ENCODE measurements at places on chromosomes 12 and 14.
A peak's percentile ranks its signal among the peaks of the same experiment; 100 is the strongest.

DNA sequence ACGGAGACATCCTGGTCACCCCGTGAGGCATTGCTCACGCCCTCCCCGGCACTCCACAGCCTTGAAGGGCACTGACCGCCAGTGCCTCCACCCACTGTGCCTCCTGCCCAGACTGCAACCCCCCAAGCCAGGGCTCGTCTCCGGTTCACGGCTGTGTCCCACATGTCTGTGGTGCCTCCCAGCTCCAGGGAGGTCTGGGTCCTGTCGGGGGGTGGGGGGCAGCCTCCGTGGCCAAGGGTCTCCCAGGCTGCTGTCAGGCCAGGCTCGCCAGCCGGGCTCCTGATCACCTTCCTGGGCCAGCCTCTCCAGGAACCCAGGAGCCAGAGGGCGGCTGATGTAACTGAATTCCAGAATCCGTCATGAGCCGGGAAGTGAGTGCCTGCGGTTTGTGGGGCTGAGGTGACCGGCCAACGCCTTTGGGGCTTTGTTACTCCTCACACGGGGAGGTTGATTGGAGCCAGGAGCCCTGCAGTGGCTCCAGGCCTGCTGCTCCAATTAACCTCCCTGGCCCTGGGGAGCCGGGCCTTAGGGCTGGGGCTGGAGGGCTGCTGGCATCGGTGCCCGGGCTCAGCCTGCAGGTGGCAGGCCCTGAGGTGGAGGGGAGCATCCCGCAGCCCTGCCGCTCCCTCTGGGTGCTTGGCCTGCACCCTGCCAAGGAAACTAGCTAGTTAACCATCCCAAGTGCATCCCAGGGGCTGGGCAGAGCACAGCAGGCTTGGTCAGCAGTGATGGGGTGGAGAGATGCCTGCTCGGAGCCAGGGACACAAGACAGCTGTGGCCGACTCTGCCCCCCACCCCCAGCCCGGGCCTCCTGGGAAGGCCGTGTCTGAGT, 36.4 kb upstream of the FBRSL1 start:
- DNase-seq, result no peak

- DNase-seq, result no peak
Measured at GRCh38 chr12:71942703-71943102, 4.1 kb downstream of the TPH2 start.

DNA sequence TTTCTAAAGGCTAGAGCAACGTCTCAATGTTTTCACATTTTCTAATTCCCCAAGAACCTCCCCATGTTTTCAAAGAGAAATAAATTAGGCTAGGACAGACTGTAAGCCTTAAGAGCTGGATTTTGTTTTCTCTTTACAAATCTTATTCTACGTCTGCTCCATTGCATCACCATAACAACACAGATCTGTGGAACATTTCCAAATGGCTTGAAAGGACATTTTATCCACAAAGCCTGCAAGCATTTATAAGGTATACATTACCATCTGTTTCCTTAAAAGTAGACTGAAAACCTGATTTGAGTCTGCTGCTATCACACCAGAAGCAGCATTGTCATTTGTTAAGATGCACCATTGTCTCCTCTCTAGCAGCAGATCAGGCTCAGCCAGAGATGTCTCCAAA, 115.3 kb upstream of the PLEKHA5 start:
- DNase-seq, result no peak

DNA sequence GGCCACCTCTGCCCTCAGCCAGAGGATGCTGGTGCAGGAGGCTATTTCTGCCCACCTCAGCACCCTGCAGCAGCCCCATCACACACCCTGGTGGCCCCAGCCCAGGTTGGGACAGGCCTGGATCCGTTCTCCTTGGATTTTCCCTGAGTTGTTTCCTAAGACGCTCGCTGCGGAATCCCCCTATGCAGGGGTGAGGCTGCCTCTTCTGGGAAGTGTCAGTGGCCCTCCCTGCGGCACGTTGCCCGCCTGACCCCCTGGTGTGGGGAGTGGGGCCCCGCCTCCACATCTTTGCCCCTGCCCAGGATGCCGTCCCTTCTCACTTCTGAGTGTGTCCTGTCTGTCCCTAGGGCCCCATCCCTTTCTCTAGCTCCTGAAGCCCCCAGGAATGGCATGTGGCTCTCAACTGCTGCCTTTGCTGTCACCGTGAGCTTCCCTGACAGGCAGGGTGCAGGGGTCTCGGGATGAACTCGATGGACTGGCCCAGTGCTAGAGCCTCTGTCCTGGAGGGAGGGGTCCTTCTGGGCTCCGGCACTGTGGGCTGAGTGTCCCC, 594 bp upstream of the EXOC3L4 start:
- DNase-seq, result no peak

GRCh38 chr12:111687255-111687654, 1.4 kb downstream of the ACAD10 start:
- DNase-seq, result no peak

DNA sequence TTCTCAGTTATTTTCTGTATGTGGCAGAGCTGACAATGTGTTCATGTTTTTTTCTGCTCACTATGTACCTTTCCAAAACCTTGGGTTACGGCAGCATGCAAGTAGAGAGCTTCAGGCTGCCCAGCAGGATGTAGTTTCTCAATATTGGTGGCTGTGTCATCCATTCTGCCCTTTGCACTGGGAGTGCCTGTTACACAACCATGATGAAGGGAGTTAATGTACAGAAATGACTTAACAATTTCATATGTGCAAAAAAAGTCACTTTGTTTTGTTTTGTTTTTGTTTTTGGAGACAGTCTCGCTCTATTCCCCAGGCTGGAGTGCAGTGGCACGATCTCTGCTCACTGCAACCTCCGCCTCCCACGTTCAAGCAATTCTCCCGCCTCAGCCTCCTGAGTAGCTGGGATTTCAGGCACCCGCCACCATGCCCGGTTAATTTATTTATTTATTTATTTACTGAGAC, 6.1 kb upstream of the CNIH1 start:
- no peak for DNase-seq

- no peak for DNase-seq
Measured at GRCh38 chr14:58777541-58777979, 139.8 kb downstream of the DACT1 start.

GRCh38 chr12:11901701-11902524, 168.8 kb upstream of the BCL2L14 start:
- DNase-seq, result peak; percentile 62

- no peak for DNase-seq
Measured at GRCh38 chr14:23071921-23072539, 14.7 kb upstream of the CDH24 start.

DNA sequence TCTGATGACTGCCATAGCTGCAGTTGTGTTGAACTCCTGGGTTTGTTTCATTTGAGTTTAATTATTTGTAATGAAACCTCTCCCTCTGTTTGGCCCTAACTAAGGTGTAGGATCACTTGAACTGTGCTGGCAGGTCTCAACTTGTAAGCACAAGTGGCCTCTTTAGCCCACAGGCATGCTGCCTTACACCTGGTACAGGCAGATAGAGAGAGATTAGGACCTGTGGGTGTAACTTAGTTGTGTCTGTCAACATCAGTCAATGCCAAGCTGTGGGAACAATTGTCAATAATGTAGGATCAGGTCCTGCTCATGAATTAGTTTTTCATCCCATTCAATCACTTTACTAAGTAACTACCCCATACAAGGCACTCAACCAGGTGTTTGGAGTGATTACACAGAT, 263.0 kb upstream of the G2E3 start:
- DNase-seq, result no peak

DNA sequence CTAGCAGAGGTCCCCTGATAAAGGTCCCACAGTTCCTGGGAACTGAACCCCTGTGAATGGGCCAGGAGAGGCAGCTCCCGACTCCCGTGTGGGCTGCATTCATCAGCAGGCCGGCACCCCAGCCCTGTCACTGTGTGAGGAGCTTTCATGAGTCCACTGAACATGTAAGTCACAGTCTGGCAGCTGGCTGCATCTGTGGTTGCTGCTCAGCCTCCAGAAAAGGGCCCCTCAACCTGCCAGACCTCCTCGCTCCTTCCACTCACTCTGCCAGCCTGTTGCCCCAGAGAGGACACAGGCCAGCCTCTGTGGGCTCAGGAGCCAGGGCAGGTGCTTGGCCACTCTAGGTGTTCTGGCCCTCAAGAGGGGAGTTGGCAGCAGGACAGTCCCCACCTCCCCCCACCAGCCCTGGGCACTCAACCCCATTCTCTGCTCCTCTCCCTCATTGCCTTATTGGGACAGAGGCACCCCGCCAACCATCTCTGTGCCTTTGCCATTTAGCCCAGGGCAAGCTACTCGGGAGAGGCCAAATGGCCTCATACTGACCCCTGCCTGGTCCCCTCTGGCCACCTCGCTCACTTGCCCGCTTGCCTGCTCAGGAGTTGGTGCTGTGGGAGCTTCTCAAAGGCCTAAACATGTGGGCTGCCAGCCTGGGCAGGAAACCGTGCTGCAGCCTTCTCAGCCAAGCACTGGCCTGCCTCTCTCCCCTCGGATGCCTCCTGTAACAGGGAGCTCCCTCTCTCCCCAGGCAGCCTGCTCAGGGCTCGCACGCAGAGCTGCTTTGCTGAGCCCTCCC, 1.9 kb downstream of the RTL1 start:
- DNase-seq, result no peak

DNA sequence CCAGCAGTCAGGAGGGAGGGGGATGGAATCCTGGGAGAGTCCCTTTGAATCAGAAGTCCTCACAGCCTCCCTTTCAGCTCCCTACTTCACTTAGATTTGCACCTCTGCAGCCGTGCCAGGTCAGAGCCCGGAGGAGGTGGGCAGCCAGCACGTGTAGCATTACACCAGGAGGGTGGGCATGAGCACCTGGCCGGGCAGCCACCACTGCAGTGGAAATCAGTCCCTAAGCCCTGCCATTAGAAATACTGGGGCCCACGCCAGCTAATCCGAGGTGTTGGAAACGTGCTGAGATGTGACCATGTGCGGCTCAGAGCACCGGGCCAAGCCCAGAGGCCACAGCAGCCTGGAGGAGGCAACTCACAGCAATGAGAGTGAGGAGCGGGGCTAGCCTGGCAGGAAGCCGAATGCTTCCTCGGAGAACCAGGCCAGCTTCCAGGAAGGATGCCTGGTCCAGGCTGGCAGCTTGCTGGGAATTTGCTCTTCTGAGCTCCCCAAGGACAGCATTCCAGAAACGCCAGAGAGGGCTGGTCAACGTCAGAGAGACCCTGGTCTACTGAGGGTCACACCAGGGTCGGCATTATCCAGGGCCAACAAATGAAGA, 9.4 kb upstream of the CACNA2D4 start:
- DNase-seq, result no peak

DNA sequence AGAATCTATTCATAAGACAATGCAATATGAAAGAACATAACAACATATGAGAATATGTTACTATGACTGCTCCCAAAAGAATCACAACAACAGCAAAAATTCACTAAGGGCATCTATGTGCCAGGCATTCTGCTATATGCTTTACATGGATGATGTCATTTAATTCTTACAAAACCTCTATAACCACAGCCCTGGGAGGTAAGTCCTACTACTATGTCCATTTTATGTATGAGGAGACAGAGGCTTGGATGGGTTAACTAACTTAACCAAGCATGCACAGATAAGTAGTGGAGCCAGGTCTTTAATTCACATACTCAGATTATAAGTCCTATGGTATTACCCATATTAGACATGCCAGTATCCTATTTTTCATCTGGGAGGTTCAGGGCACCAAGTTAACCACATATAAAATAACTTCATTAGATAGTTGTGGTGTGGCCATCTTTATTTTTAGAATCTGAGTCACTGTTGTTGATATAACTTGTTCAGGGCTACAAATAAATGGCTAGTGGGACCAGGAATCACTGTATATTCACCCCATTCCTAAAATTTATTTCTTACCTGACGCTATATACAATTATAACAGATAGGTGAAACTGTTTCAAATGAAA, 33.2 kb upstream of the RAD51AP1 start:
- no peak for DNase-seq

DNA sequence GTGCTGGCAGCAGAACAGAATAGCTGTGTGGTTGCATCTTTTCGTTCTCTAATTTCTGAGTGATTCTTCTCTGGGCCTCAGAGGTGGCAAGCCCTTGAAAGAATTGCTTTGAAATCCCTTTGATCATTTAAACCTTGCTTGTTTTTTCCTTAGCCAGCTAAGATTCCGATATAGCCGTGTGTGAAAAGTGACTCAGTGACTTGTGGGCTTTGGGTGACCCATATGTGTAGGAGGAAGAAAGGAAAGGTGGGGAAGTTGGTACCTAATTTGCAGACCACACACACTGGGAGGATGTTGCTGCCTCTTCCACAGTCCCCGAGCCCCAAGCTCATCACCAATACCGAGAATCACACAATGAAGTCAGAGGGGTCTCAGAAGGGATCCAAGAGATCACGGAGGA, 18.8 kb downstream of the SLC24A4 start:
- peak; percentile 67 for DNase-seq

- DNase-seq, result no peak
Measured at GRCh38 chr12:20486233-20486632, 117.9 kb downstream of the PDE3A start.

GRCh38 chr12:128753438-128753837, 70.3 kb downstream of the SLC15A4 start:
- no peak for DNase-seq

- no peak for DNase-seq
Measured at GRCh38 chr14:105865266-105865903, 339.0 kb downstream of the TMEM121 start.

DNA sequence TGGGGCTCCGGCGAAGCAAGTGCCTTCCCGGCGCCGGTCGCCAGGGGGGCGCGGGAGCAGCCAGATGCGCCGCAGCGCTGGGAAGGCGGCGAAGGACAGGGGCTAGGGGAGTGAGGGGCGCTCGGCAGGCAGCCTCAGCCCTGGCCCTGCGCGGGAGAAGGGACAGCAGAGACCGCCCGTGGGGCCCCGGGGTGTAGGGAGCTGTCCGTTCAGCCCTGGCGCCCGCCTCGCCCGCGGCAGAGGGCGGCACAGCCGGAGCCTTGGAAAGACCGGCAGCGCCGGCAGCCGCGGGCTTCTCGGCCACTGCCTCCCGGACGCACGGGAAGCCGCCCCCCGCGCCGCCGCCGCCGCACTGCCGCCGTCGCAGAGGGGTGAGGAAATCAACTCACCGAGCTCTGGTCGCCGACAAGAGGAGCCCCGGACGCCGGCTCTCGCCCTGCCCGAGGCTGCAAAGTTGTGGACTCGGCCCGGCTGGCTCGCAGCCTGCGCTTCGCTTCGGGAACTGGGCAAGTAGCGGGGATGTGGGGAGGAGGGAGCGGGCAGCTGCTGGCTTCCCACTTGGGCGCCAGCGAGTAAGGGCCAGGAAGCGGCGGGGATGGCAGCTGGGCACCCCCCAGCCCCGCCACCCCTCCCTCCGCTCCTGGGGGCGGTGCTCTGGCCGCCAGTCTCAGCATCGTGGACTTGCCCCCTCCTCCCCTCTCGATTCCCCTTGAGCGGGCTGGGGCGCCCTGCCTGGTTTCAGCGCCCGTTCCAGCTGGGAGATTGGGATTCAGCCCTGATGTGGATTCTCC, at the start of gene ZDHHC22:
TSS of gene ZDHHC22 (minus strand) at position 578 of the 791 bp plus-strand sequence. CDS start 2,053 bp downstream, outside the sequence.
- no peak for DNase-seq

DNA sequence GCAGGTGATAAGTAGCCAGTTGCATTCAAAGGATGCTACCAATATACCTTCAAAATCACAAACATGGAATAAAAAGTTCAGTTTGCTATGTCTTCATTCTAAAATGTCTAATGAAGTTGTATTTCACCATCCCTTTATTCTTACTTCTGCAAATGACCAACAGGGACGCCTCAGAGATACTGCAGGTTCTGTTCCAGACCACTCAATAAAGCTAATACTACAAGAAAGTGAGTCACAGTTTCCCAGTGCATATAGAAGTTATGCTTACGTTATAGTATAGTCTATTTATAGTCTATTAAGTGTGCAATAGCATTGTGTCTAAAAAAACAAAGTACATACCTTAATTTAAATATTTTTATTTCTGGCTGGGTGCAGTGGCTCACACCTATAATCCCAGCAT, 29.3 kb upstream of the EIF5 start:
- DNase-seq, result no peak

Data from activated CD4-positive, alpha-beta T cell treated with anti-CD3 and anti-CD28 coated beads, Interleukin-2, amount 50 U/mL, for 48 hours (primary cell).